ENCODE measurements at places on chromosomes 6 and 20. TPM values are rescaled to one million over a fixed set of nuclear protein-coding genes. Genes with fewer than 3 reads are reported as not detected.

The SNAP91 gene
- total RNA-seq, result not detected

The BMP5 gene
- total RNA-seq, result not detected

The ROMO1 gene
- total RNA-seq, result 50.4 TPM

GRCh38 chr6:142601427-142601826 lies 299.6 kb downstream of the ADGRG6 start:
- peaks cover 17% of the 10 kb centered on the region for H3K4me1 ChIP-seq
- no peak overlapping the region for H3K4me3 ChIP-seq
- no peak overlapping the region for H3K27ac ChIP-seq
- H3K36me3 ChIP-seq, result no peaks in the 10 kb centered on the region

GRCh38 chr6:28922821-28923317 lies 916 bp downstream of the TRIM27 start:
- H3K4me3 ChIP-seq, result peak overlapping the region; percentile 96
- H3K4me1 ChIP-seq, result peaks cover 39% of the 10 kb centered on the region
- DNase-seq, result peak; percentile 52
- peak overlapping the region; percentile 88 for H3K27ac ChIP-seq
- peaks cover 44% of the 10 kb centered on the region for H3K36me3 ChIP-seq
- H3K27me3 ChIP-seq, result no peaks in the 10 kb centered on the region

DNA sequence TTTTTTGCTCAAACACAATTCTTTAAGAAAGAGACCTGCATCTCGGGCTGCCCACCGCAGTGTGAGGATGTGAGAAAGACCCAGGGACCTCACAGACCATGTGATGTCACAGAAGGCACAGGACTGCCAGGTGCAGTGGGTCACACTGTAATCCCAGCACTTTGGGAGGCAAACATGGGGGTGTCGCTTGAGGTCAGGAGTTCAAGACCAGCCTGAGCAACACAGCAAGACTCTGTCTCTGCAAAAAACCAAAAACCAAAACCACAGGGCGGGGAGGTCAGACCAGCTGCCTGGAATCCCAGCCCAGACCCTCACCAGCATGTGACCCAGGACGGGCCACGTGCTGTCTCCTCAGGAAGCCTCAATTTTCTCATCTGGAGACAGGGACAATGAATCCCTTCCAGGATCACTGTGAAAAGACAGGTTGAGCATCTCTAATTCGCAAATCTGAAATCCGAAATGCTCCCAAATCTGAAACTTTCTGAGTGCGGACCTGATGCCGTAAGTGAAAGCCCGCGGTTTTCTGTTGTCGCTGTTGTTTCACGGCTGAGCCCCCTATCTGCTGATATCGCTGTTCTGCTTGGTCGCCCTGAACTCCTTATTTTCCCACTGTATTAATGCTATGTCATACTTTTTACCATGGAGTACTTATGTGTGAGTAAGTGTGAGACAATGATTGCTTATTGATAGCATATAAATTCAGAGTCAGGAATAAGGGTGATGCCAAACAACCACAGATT lies 159.5 kb upstream of the PTPN1 start:
- H3K4me3 ChIP-seq, result no peak overlapping the region
- H3K27ac ChIP-seq, result peak overlapping the region; percentile 39
- H3K36me3 ChIP-seq, result no peaks in the 10 kb centered on the region
- peaks cover 57% of the 10 kb centered on the region for H3K4me1 ChIP-seq
- DNase-seq, result no peak

DNA sequence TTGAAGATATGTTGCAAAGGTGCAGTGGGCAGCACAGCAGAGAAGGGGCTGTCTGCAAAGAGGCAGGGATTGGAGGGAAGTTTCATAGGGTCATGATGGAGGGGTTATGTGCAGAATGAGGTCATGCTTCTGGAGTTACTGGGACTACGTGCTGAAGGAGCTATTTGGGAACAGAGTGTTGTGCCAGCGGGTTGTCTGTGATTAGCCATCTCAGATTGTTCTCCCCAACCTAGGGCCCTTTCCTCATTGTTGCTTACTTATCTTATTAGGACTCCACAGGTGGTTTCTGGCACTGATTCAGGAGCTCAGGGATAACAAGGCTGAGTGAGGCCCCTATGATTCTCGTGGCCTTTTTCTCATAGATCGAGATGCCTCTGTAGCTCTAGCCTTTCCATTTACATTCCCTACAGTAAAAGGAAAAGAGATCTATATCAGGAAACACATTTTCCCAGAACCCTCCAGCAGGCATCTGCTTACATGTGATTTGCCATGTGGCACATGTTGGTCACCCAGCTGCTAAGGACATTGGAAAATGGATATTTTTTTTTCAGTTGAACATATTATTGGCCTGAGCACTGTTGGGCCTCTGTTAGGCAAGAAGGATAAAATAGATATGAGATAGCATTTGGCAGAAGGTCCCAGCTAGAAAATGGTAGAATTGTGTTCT lies 429.6 kb upstream of the PLCB4 start:
- H3K36me3 ChIP-seq, result no peaks in the 10 kb centered on the region
- H3K27ac ChIP-seq, result no peak overlapping the region
- no peaks in the 10 kb centered on the region for H3K4me1 ChIP-seq
- H3K27me3 ChIP-seq, result no peaks in the 10 kb centered on the region

GRCh38 chr6:112026933-112027332 lies 27.0 kb upstream of the CCN6 start:
- no peak for DNase-seq
- peaks cover 69% of the 10 kb centered on the region for H3K4me1 ChIP-seq
- peaks cover 32% of the 10 kb centered on the region for H3K36me3 ChIP-seq
- H3K27me3 ChIP-seq, result no peaks in the 10 kb centered on the region

DNA sequence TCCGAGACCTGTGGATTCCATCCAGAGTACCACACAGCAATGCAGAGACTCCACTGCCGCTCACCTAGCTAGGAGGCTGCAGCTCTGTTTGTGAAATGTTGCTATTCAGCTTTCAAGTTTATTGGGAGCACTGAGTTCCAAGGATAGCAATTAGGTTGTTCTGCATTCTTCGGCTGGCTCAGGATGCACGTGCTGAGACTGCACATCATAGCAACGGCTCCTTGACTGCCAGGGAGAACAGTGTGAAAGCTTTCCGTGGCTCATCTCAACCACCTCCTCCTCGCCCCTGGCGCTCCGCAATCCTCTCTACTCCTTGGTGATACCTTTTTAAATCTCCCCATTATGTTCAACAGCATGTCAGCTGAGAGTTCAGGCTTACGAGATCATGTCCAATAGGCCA lies 116.6 kb downstream of the TSHZ2 start:
- H3K27ac ChIP-seq, result no peak overlapping the region
- peaks cover 6% of the 10 kb centered on the region for H3K36me3 ChIP-seq
- no peak overlapping the region for H3K4me3 ChIP-seq
- DNase-seq, result no peak
- H3K4me1 ChIP-seq, result peaks cover 36% of the 10 kb centered on the region

Measured in activated CD4-positive, alpha-beta T cell treated with anti-CD3 and anti-CD28 coated beads for 36 hours (primary cell).